Activated CD4-positive, alpha-beta T cell treated with anti-CD3 and anti-CD28 coated beads for 4 hours (primary cell): ENCODE measurements at places on chromosomes 2 and 18.

- no peak for DNase-seq
Measured at GRCh38 chr2:56705713-56706112, 521.9 kb downstream of the CCDC85A start.

- DNase-seq: no peak
Measured at GRCh38 chr2:101768556-101769220, 71.2 kb downstream of the MAP4K4 start.

DNA sequence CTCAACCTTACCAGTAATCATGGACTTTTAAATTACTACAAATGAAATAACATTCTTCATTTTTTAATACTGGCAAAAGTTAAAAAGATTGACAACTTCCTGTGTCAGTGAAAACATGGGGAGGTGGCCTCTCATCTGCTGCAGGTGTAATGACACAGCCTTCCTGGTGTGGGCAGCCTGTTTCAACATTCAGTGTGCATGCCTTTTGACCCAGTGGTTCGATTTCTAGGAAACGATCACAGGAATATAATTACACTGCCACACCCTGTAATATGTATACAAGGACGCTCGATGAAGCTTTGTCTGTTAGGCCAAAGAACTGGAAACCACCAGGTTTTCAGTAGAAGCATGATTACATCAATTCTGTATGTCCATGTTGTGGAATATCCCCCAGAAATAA is 68.7 kb downstream of the MTHFD2 start:
- DNase-seq: peak; percentile 46

DNA sequence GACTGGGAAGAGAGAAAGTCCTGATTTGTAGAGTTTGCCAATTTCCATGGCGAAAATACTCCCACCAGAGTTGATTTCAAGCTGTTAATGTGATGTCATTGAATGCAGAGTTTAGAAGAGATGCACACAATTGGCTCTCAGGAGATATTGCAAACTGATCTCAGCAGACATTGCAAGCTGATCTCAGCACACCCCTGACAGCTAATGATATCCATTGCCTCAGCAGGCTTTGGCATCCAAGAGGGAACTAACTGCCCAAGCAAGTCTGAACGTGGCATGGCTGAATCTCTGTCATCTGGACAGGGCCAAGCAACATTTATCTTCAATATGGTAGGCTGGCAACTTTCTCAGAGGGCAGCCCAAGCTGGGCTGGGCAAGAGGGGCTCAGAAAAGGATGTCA is 78.4 kb upstream of the CYP1B1 start:
- DNase-seq: no peak

- DNase-seq: no peak
Measured at GRCh38 chr2:54772110-54772509, 48.6 kb downstream of the EML6 start.

DNA sequence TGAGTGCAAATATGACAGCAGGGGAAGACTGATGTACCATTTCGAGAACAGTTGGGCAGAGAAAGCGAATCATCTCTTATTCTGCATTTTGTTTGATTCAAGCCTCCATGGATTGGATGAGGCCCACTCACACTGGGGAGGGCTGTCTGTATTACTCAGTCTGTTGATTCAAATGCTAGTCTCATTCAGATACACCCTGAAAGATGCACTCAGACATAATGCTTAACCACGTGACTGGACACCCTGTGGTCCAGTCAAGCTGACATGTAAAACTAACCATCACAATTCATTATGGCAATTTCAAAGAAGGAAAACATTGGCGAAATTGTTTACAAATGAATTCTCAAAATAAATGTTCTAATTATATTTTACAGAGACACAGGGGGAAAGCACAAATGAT is 1210.2 kb downstream of the DPP10 start:
- no peak for DNase-seq
